D341Med (cell line): ENCODE measurements at places on chromosomes 2 and 18.

- no peak for DNase-seq
Measured at GRCh38 chr18:47979611-47980200, 49.2 kb upstream of the SMAD2 start.

DNA sequence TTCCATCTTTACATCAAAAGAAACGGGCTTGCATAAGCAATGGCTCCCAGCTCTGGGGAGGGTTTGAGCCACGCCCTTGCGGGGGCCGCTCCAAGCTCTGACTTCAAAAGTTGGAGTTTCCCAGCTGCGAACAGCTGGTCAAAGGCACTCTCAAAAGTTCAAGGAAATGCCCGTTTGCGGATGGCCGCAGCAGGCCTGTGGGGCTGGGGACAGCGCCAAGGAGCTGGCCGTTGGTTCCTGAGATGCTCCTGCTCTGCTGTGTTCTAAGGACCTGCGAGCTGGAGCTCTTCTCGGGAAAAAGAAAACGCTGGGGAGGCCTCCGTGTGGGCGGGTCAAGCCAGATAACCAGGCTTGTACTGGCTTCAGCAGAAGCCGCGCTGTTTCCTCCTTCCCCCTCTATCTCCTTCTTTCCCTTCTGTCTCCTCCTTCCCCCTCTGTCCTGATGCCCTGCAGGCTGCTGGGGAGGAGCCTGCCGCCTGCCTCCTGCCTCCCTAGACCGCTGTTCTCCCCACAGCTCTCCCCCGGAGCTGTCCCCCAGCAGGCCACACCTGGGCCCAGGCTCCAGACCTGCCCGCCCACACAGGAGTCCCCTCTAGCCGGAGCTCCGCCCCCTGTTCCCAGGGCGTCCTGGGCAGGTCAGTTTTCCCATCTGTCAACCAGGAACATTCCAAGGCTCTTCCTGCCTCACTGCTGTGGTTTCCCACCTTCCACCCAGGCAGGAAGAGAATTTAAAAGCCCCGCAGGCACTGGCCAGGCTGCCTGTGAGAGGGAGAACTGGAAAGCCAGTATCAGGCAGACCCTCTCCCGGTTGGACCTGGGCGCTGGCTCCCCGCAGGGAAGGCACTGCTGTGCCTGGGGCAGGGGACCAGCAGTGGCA is 14.1 kb downstream of the KLF11 start:
- no peak for DNase-seq

- DNase-seq: no peak
Measured at GRCh38 chr2:214679736-214680135, 129.7 kb downstream of the BARD1 start.

DNA sequence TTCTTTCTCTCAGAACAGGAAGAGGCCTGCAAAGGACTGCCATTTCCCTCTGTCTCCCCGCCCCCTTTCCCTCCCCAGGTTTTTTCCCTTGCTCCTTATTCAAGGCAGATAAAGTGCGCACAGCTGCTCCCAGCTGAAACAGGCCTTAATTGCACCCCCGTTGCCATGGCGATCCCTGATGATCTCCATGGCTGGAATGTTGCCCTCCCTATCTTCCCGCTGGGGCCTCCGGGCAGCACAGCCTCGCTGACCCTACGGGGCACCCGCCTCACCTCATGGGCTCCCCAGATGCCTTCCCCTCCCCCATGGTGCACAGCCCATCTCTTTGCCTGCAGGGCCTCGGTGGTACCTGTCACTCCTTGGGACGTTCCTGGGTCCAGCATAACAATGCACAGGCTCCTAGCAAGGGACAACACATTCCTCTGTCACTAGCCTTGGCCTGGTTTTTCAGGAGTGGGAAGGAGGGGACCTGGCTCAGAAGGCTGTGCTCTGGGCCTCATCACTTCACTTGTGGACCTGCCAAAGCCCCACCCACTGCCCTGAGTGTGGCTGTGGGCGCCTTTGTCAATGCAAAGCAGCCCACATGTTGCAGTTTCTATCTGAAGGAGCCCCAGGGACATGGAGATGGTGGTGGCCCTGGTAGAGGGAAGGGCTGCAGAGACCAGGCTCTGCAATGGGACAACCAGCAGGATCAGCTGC is 115.0 kb downstream of the CELF4 start:
- DNase-seq: no peak

- no peak for DNase-seq
Measured at GRCh38 chr2:108125581-108125980, 114.2 kb upstream of the SULT1C3 start.

DNA sequence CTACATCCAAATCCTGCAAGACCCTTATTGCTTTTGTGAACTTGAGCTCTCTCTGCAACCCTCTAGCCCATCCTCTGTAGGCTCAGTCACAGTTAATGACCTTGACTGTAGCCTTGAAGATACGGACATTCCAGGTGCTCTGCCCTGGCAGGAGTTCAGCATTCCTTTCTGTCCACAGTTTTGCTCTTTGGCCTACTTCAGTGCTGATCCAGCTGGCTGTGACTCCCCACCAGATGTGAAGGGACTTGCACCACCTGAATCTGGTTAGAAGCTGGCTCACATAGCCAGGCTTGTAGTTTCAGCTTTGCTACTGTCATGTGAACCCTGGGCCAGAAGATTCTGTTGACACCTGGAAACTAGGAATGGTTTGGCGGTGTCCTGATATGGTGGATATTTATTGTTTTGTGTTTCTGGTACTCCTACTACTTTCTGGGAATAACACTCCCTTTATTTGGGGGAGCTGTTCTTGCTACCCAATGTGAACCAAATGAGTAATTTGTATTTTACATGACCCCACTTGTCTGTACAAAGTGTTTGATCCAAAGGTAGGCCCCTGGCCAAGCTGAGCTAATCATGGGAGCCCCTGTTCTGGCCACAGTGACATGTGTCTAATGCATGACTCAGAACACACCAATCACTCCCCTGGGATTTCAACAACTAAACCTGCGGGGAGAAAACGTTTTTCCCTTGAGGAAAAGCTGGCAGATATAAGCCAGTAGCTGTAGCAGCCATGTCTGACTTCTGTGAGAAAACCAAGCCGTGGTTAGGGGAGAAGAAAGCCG is 73.4 kb downstream of the CDCA7 start:
- peak; percentile 51 for DNase-seq

DNA sequence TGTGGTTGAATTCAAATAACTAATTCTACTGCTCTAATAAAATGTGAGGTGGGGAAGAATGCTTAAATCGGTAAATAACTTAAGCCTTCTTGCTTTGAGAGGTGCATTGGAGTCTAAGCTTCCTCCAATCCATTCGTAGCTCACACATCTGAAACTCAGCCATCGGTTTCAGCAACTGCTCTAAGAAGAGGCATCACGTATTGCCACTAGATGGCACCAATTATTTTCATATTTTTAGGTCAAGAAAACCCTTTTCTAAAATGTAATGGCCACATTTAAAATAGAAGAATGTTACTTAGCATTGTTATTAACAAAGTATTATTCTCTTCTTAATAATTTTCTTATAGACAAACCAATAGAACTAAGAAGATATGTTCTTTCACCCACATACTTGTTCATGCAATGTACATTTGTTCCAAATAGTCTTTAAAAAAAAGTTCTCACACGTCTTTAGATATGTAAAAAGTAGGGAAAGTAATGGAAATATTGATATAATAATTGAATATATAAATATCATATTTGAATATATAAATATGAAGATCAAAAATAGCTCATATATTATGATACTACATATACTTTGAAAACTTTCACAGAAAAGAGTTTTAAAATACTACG is 229.8 kb downstream of the CCDC178 start:
- DNase-seq: peak; percentile 47

DNA sequence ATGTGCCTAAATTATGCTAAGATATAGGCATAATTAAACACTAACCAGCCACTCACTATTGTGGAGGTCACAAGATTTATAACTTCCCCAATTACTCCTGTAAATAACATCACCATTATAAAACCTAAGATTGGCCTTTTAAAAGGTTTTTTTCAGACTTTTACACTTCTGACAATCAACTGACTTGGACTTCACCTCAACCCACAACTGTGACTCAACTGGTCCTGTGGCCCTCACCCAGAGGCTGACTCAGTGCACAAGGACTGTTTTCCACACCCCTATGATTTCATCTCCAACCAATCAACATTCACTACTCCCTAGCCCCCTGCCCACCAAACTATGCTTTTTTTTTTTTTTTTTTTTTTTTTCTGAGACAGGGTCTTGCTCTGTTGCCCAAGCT is 11.6 kb downstream of the TTR start:
- DNase-seq: no peak

DNA sequence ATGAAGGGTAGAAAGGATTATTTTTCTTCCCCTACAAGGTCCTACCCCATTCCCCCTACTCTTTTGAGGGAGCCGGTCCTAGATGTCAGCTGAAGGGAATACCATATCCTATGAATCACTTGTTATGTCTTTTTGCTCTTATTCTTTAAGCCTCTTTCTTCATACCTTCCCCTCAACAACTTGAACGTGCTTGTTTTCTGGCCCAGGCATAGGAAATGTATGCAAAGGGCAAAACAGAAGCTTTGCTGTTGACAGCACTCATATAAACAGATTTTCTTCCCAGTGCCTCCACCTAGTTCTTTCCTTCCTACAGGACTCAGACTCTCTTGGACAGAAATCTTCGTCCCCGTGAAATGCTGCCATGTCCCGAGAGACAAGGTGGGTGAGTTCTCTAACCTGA is 64.6 kb downstream of the TMEM17 start:
- DNase-seq: no peak

DNA sequence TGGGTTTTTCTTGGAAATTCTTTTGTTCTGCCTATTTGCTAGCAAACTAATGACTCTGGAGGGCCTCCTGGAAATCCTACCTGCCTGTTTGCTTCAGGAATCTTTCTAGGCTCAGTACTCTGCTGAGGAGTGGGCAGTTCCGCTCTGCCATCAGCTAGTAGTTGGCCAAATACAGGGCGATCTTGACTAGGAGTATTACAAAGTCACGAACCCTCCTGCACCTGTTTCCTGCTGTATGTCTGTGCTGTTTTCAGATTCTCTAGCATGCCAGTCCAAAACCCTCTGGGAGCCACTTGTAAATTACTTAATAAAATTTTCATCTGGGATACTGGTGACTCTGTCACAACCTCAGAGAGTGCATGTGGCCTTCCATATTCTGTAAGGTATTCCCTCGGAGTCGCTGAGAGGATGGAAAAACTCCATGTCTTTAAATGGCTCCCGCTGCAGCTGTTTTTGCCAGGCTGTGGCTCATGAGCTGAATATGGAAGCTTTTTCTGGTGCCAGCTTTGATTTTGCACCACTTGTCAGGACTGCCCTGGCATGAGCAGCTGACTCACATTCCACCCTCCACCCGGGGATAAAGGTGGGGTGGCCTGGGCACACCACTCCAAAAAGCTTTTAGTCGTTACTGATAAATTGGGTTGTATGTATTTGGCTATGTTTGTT is 123.0 kb downstream of the RTN4 start:
- DNase-seq: no peak

DNA sequence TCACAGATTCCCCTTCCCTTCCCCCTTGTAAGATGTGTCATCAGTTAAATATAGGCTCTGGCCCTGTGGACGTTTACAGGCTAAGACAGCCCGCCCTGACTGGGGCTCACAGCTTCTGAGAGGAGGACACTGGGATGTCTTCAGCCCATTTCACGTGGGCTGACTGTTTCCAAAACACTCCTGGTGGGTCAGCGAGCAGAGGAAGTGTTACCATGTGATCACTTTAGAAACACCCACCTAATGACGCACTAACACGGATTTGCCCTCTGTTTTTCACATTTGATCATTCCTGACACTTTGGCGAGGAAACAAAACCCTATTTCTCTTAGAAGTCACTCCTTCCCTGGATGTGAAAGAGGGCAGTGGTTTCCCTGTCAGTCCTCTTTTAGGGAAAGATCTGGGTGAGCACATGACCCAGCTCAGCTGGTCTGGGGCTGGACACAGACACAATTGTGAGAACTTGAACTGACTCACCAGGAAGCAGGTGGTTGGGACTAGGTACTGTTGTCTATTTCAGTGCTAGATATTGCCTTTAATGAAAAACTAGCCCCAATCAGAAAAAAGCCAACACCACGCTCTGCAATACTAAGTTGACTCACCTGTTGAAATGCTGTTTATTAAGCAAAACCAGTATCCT is 38.8 kb downstream of the BMP10 start:
- DNase-seq: no peak

DNA sequence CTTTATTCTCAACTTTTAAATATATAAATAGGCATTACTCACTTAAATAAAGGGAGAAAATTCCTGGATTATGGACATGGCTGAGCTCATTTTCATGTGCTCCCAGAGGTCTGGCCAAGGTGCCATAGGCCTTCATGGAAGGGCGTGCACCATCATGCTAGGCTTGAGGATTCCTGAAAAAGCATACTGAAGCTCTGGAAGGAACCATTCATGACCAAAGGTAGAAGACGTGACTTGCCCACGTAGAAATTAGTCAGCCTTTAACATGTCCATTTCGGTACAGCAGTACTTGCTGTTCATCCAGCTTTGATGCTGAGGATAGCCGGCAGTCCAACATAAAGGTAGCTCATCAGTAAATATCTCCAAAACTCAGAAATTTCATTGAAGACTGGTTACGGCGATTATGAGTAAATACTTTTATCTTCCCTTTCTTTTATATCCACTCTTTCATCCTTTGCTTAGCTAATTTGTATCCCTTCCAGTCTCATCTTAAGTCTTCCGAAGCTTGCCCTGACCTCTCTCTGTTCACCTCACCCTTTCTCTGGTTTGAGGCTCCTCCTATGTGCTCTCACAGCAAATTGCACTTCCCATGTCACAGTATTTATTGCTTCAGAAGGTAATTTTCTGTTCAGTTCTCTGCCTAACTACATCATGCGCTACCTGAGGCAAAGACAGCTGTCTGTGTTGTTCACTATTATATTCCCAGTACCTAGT is 32.3 kb upstream of the ASNSD1 start:
- DNase-seq: no peak

DNA sequence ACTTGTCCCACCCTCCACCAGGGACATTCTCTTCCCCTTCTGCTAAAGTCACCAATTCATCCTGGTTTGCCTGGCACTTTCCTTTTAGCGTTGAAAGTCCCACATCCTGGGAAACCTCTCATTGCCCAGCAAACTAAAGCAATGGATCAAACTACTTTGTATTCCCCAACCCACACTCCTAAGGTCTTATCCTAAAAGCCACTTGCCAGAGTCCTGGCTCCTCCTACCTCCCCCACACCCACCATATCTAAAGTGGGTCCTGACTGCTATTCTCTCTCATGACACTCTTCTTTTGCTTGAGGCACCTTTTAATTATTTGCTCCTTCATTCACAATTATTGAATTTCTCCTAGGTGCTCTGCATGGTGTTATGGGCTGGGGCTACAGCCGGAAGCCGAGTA is 40.6 kb downstream of the GKN2 start:
- no peak for DNase-seq
